HFF-Myc (cell line): ENCODE measurements at places on chromosomes 16 and 17.
A peak's percentile ranks its signal among the peaks of the same experiment; 100 is the strongest.

GRCh38 chr17:17150448-17150800 is 55.7 kb downstream of the PLD6 start:
- no peak for DNase-seq

GRCh38 chr16:17470182-17470907 is 415 bp downstream of the XYLT1 start:
- no peak for DNase-seq

DNA sequence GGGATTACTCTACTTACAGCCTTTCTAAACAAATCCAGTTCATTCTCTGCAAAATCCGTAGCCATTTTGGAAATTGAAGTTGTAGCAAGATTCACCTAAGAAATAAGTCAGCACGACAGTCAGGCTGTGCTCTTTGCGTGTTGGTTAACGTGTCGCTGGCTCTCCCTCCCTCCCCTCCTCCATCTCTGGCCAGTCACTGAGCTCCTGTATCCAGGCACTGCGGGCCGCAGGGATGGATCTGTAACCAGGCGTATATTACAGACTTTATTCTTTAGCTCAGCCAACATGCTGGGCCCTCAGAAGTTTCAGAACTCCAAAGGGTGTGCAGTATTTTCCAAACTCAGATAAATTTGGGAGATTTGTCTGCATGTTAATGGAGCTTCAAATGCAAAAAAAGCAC is 30.8 kb downstream of the KDM8 start:
- DNase-seq, result no peak

DNA sequence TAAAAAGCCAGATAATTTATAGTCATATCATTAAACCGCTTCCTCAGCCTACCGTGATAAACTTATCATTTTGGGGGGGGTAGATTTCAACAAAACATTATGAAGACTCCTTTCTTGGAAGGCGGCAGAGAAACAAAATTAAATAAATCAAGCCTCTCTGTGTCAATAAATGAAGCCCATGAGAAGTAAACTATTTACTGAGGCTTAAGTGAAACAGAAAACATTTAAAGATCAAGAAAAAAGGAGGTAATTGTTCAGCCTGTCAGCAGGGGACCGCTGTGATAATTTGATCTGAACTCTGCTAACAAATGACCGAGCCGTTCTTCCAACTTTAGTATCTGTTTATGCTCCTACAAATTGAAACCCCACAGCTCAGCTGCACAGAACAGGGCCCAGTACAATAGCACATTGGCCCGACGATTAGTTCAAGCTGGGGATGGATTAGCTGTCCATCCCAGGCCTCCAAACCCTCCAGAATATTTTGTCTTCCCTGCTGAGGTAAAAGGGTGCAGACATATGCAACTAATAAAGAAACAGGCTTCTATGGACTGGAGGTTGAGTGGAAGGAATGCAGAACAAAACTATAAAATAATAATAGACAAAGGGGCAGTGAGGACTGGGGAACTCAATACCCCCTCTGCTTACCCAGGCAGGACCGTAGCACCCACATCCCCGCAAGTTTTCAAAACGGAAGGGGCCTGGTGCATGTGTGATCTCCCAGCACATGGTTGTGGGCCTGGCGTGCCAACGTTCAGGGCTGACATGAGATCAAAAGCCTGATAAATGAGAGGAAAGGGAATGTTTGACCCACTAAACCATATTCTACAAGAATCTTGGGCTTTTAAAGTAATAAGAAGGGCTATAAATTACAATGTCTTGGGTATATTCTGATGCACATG is 298.1 kb upstream of the IRX5 start:
- no peak for DNase-seq

DNA sequence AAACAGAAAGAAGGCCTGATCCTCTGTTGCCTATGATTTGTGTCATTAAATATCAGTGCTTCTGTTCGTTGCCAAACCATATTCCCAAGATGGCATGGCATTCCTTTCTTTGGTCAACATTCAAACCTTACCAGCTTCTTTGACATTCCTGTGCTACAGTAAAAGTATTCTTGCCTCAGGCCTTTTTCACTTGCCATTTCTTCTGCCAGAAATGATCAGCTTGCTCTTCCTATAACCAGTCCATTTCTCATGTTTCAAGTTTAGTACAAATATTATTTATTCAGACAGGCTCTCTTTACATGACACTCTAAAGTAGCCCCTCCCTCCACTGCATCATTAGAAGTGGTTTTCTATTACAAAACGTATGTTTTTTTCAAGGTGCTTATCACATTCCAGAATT is 278.3 kb downstream of the KCNJ2 start:
- no peak for DNase-seq

DNA sequence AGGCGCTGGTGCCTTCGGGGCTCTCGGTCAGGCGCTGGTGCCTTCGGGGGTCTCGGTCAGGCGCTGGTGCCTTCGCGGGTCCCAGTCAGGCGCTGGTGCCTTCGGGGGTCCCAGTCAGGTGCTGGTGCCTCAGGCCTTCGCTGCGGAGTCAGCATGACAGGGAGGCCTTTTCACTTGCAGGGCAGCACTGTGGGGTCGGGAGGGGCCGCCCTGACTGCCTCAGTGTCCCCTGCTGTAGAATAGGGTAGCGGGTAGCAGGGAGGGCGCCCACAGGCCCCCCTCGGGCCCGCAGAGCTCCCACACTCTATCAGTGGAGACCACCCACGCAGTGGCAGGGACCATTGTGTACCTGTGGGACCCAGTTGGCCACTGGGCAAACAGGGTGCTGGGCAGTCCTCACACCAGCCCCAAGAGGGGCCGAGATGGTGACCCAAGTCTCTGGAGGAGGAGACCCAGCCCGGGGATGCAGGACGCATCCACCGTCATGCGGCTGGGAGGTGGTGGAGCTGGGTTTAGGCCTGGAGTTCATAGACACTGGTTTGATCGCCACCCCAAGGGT is 38.0 kb downstream of the ZFPM1 start:
- no peak for DNase-seq

DNA sequence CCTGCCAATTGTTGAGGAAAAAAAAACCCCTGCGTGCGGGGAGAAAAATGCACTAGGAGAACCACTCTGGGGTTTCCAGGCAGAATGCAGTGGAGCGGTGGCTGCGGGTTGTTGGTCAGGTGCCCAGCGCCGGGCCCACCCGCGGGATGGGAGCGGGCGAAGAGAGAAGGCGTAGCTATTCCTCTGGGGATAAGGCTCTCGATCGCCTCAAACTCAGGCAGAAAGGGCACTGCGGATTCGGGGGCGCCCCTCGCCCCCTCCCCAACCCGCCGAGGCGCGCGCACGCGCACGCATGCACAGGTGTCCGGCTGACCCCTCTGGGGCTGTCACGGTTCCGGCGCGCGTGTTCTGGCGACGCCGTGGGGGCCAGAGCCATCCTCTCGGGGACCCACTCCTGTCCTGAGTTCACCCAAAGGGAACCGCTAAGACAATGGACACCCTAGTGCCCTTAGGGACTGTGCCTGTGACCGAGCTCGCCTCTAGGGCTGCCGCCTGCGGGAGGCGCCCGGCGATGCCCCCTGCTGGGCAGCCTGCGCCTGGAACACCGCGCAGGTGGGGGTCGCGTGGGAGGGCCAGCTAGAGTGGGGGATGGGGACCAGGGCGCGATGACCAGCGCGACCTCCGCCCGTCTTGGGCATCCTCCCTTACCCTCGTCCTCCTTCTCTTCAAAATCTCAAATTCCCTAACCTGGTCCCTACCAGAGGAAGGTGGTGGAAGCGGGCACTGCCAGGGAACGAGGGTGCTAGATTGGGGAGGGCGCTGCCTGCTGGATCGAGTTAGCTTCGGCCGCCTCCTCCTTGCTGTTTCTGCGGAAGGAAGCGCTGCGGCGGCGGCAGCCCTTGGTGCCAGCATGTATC is 14.4 kb upstream of the CBX8 start:
- no peak for DNase-seq

- no peak for DNase-seq
Measured at GRCh38 chr17:40110026-40110845, 9.8 kb upstream of the NR1D1 start.

DNA sequence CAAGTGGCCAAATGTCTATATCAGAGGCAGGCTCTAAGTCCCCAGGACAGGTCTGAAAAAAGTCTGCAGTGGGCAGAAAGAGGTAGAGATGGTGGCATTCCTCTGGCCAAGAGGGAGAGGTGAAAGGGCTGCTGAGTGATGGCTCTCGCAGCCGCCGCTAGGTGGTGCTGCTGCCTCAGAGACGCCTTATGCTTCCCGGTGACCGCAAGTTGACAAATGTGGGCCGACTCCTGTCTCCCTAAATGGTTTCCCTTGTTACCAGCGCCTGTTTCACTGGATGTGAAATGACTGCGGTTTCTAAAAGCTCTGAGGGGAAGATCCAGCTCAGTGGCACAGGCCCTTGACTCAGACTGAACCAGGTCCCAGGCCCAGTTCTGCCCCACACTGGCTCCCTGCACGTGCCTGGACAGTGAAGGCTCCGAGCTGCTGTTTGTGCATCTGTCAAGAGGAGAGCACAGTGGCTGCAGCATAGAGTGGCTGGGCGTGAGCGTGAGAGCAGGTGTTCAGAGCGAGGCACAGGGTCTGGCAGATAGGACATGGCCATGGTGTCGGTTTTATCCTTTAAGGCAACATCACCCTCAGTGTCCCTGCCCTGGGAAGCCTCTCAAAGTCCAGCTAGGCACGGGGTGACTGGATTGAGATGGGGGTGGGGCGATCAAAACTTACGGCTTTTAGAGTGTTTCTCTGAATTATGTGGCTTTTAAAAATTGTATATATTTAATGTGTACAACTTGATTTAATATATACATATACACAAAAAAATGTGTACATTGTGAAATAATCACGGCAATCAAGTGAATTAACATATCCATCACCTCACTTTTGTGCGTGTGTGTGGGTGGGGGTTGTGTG is 19.9 kb downstream of the CLEC16A start:
- DNase-seq, result peak; percentile 59

DNA sequence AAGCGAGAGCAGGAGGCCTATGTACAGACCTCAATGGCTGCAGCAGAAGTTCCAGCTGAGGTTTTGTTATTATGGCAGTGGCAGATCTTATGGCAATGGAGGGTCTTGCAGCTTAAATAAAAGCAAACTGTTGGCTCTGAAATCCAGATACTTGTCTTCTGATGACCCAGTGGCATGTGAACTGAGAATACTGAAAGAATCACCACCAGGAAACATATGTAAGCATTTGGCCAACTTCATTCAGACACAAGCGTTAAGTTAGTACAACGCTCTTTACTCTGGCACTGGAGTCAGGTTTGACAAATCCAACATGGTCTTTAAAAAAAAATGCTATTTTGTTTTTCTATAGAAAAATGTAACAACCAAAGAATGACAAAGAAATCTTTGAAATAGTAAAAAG is 70.5 kb downstream of the CFDP1 start:
- DNase-seq, result no peak

DNA sequence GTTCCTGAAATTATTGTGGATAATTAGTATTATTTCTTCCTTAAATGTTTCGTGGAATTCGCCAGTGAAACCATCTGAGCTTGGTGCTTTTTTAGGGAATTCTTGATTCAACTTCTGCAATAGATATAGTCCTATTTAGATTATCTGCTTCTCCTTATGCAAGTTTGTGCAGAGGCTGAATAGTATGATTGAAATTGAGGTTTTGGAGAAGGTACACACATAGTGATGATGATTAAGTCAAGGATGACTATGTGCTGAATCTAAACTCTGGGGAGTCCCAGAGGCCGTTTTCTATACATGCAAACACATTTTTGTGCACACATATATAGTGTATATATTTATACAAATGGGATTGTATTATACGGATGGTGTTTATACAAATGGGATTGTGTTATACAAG is 5.2 kb upstream of the MYH4 start:
- DNase-seq, result no peak

DNA sequence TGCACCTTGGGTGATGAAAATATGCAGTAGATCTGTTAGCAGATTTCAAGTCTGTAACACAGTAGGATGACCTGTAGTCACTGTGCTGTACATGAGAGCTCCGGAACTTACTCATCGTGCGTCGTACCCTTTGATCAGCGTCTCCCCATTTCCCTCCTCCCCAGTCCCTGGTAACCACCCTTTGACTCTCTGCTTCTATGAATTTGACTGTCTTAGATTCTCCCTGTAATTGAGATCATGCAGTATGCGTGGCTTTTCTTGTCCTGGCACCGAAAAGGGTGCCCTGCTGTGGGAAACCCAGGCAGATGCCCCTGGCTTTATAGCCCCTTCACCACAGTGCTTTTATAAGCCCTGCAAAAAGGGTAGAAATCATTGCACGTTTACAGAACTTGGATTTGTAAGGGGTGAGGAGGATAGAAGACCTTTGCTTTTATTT is 20.5 kb downstream of the CLEC16A start:
- no peak for DNase-seq

DNA sequence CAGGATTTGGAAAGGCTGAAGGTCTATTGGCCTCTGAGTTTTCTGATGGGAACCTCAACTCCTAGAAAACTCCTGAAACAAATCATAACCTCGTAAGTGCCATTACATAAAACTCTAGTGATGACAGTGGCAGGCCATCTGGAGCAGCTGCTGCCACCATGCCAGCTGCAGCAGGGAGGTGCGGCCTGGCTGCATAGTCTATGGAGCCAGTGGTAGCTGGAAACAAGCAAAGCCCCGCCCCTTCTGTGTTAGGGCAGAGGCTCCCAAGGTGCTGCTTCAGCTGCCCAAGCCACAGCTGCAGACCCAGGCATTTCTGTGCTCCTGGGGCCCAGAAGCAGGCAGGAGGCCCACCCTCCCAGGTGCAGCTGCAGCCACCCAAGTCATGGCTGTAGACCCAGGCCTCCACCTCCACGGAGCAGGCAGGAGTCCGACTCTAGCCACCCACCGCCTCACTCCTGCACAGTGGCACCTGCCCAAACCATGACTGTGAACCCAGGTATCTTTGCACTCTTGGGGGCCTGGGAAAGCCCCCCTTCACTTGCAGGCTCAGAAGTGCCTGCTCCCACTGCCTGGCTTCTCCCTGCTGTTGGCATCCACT is 254.1 kb upstream of the KCNJ16 start:
- no peak for DNase-seq

DNA sequence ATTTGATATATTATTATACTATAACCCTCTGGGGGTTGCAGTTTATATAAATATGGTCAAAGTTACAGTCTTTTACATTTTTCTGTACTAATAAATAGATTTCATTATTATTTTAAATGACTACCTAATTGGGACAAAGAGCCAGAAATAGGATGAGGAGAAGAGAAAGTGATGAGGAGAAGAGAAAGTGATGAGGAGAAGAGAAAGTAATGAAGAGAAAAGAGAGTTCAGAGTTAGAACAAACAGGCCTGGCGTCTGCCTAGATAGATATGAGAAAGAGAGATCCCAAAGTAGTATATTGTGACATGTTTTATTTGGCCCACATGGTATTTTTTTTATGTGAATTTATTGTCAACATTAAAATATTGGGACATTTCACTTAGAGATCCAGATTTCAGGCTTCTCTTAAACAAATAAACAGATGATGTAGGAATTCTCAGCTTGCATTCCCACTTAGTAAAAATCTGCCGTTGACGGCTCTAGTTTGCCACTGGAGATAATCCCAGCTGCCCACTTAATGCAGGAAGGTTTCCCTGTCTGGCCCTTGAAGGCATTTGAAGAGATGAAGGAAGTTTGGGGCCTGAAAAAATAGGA is 210.7 kb downstream of the STX8 start:
- no peak for DNase-seq

- no peak for DNase-seq
Measured at GRCh38 chr16:53421248-53421647, 13.0 kb upstream of the RBL2 start.
